ENCODE measurements at places on chromosomes 3 and 15.

- DNase-seq: no peak
Observed at GRCh38 chr3:60190073-60190472, 1061.2 kb downstream of the FHIT start.

DNA sequence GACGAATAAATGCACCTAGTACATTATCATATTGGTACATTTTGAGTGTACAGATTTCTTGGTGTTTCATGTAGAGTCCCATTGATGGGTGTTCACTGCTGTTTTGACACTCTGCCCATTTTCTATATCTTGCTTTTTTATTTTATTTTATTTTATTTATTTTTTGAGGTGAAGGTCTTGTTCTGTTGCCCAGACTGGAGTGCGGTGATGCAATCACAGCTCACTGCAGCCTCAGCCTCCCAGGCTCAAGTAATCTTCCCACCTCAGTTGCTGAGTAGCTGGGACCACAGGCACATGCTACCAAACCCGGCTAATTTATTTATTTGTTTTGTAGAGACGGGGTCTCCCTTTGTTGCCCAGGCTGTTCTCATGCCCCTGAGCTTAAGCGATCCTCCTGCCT is 44.2 kb downstream of the DNAJC13 start:
- no peak for DNase-seq

GRCh38 chr15:22930782-22931484 is 49.2 kb downstream of the CYFIP1 start:
- peak; percentile 56 for DNase-seq

- DNase-seq: no peak
Observed at GRCh38 chr3:52055537-52056351, 627 bp downstream of the DUSP7 start.

DNA sequence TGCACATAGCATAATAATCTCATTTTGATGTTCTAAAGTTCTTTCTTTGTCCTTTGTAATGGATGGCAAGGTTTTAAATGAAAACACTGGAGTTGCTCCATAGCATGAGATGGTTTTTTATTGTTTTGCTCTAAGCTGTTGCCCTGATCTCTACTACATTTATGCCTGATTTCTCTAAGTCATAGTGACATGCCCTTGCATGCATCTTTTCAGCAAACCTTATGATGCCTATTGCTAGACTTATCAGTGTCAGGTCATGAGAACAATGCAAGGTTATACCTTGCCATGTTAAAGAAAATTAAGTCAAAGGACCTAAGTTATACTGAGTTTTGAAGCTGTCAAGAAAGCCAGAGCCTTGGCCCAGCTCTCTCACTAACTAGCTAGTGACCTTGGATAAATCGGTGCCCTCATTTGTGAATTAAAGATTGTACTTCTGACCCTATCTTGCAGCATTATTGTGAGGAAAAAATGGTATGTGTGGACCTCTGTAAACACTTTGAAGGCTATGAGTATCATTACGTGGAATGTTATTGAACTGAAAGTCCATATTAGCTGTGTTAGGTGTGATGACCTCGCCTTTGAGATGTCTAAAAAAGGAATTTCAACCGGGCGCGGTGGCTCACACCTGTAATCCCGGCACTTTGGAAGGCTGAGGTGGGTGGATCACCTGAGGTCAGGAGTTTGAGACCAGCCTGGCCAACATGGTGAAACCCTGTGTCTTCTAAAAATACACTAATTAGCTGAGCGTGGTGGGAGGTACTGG is 256.4 kb upstream of the UBE2E1 start:
- peak; percentile 84 for DNase-seq

DNA sequence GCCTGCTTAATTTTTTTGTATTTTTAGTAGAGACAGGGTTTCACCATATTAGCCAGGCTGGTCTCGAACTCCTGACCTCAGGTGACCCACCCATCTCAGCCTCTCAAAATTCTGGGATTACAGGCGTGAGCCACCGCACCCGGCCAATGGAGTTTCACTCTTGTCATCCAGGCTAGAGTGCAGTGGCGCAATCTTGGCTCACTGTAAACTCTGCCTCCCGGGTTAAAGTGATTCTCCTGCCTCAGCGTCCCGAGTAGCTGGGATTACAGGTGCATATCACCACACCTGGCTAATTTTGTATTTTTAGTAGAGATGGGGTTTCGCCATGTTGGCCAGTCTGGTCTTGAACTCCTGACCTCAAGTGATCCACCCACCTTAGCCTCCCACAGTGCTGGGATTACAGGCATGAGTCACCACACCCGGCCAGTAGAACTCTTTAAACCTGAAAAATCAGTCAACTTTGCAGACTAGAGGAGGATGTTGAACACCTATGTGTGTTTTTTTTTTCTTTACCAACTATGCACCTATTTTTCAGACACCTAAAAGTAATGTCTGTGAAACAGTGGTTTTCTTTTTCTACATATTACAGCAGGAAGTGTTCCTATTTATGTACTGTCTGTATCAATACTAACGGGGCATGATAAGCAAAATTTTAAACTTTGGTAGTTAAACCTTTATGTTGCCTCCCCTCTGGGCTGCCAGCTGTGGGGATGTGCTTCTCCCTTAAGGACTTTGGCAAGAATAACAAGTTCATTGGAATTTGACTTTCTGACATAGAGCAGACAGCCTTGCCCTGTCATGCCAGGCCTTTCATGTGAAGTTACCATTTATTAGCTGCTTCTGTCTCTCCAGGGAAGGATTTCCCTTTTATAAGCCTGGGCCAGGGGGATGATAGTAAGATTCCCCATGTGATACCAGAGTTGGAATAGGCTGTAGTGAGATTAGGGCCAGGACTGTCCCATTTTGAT is 8.1 kb downstream of the ARIH2 start:
- no peak for DNase-seq

- DNase-seq: no peak
Observed at GRCh38 chr3:12465151-12465835, 19.0 kb upstream of the TSEN2 start.

DNA sequence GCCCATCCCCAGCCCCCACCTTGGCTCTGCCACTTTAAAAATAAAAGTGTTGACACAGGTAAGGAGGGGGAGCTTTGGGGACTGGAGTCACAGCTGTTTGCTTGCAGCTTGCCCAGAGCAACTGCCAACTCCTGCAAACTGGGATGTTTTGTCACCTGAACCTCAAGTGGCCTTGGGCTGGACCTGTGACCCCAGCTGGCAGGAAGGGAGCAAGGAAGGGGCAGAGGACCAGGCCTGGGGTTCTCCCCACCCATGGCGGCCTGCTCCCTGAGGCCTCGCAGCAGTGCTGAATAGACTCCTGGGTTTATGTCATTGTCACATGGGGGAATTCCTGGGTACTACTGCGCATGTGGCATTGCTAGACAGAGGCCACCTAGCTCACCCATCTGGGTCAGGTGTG is 246.9 kb upstream of the TLE3 start:
- no peak for DNase-seq

DNA sequence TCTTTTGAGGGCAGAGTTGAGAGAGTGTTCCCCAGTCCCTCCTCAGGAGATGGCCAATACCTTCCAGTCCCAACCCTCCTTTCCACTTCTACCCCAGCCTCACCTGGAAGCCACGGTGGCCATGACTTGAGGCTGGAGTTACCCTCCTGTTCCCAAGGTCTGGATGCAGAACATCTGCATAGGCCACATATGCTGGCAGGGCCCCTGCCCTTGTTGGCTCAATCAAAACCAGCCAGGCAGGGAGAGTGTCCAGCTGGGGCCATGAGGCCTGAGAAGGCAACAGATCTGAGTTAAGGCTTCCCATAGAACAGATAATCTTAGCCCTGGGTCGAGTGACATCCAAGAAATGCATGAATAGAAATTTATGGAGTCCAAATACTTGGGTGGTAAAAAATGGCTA is 23.6 kb upstream of the VIPR1 start:
- no peak for DNase-seq

- no peak for DNase-seq
Observed at GRCh38 chr15:63891768-63892133, 58.0 kb upstream of the HERC1 start.

DNA sequence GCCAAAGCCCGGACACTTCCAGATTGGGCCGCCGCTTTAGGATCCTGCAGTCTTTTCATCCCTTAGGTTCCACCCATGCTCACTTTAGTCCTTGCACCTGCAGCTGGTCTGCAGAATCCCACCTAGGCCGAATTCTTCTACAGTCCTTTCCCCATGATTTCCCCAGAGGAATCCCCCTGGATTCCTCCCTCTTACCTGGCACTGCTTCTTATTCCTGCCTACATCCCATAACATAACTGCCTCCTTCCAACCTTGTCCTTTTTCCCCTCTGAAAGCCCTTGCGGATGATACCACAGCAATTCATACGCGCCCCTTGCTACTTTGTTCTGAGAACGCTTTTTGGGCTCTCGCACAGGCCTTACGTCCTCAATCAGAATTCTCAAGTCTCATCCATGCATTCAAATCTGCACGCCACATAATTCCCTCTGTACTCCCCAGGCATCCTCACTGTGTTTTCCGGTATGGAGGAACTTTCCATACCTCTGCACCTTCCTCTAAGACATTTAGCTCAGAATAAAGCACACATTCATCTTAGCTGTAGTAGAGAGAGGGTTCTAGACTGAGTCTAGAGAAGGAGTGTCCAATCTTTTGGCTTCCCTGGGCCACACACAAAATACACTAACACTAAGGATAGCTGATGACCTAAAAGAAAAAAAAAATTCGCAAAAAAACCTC is 619 bp downstream of the EIF2AK4 start:
- DNase-seq: no peak

GRCh38 chr3:136018876-136019275 is 53.3 kb downstream of the PPP2R3A start:
- no peak for DNase-seq

- no peak for DNase-seq
Observed at GRCh38 chr3:72238801-72239200, 453.9 kb upstream of the PROK2 start.

- no peak for DNase-seq
Observed at GRCh38 chr3:13480340-13481318, 523 bp downstream of the HDAC11 start.

DNA sequence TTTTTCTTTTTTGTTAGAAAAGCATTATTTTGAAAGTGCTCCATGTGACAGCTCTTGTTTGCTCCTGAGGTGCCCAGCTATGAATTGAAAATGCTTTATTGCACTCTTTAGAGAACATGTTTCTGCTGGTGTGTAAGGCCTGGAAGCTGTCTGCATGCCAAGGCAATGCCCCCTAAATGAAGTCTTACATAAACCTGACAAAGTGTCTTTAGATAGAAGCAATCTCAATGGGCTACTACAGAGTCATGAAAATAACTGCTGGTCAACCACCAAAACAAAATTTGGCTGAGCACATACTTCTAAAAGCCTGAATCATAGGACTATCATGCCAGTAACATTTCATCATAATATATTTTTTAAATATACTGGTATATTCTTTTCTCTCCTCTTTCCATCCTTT is 178.7 kb downstream of the THRB start:
- peak; percentile 53 for DNase-seq

- DNase-seq: no peak
Observed at GRCh38 chr15:98954411-98954810, 53.2 kb downstream of the PGPEP1L start.

GRCh38 chr3:20147361-20147760 is 38.6 kb downstream of the SGO1 start:
- DNase-seq: no peak

DNA sequence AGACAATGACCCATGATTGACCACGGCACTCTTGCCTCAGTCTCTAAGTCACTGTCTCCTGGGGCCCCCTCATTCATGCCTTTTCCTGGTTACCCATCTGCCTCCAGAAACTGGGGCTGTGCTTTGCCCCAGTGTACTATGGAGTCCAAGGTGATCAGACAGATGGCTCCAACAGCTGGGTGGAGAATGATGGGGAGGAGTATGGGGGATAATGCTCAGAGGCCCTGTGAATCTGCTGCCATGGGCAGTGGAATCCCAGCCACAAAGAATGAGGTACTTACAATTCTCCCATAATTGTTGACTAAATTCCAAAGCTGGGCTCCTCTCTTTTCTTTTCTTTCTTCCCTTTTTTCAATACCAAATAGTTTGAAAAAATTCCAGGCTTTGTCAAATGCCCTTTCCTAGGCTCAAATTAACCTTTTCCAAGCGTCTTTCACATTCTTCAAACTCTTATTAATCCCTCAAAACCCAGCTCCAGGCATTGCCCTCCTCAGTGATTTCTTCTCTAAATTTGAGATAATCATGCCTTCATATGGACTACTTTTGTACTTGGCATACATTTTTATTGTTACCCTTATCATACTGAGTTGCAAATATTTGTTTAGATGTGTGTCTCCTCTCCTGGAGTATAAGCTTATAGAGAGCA is 148.5 kb upstream of the ICE2 start:
- no peak for DNase-seq

DNA sequence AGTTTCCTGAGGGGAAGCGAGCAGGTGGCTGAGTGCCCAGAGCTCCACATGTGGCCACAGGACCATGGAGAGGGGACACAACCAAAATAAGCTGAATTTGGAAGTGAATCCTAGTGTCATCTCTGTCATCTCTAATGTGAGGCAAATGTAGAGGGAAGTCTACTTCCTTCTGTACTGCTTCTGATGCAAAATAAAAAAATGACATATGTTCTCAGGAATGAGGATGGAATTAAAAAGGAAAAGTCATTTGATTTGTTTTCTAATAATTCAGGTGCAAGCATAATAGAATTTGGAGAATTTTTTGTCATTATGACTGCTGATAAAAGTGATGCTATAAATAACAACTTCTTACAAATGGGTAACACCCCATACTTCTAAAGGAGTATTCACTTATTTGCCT is 59.5 kb upstream of the POU1F1 start:
- no peak for DNase-seq

- DNase-seq: no peak
Observed at GRCh38 chr3:107760144-107760543, 237.4 kb downstream of the BBX start.

DNA sequence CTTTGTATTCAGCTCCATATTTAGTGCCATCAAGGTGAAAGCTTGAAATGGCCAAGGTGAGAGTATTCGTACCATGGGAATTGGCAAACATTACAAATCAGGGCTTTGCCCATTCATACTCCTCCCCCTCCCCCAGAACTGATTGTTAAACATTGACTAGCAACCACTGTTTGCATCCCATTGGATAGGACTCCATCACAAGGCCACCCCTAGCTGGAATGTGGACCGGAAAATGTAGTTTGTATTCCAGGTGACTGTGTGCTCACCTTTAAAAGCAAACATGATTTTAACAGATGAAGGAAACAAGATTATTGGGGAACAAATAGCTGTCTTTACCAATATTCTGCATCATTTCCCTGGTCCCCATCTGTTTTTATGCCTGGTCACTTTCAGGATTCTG is 14.1 kb downstream of the ST3GAL6 start:
- no peak for DNase-seq
